Karpas-422 (cell line): ENCODE measurements at places on chromosomes 1 and 21.

- peak; percentile 60 for DNase-seq
These were observed 594 bp downstream of the LUZP1 start for GRCh38 chr1:23168079-23168444.

DNA sequence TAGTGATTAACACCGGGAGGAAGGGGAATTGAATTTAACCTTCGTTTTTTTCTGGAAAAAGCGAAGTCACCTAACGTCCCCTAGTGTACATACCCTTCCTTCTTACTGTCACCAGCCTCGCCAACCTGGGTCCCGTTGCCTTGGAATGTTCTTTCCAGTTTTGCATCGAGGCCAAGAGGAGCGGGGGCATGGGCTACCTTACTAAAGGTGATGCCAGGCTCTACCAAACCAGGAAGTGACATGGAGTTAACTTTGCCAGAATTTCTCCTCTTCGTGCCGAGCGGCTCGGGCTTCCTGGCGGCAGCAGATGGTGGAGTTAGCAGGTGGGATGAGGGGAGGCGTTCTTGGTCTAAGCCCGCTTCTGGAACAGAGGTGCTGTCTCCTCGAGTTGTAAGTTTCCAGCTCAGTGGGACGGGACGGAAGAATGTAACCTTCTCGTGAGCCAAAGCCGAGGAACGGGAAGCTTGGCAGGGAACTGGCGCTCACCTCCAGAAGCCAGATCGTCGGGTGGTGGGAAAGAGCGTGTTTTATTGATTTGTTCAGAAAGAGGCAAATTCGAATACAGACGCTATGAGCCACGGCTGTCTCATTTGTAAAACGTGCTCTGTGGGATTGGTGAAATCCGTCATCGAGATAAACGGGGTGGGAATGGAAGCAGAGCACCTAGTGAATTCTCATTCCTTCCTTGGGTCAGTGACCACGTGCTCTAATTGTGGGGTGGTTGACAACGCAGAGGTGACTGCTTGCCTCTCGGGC is 486 bp downstream of the NIPAL3 start:
- DNase-seq: peak; percentile 66

DNA sequence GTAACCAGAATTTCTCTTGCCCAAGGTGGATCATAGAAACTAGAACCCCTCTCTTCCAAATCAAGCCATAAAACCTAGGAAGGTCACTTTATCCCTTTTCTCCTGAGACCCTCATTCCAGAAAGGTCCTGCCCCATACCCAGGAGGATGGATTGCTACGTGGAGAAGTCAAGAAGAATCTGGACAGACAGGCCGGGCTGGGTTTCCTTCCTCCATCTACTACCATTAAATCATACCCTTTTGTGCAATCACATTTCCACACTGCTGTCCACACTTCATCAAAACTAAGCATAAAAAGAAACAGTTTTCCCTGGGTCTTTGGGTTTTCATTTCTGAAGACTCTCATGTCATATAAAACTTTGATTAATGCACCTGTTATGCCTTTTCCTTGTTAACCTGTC is 65.4 kb downstream of the C21orf91 start:
- no peak for DNase-seq

- DNase-seq: peak; percentile 89
These were observed 68.7 kb upstream of the LRIF1 start for GRCh38 chr1:111032295-111032897.

DNA sequence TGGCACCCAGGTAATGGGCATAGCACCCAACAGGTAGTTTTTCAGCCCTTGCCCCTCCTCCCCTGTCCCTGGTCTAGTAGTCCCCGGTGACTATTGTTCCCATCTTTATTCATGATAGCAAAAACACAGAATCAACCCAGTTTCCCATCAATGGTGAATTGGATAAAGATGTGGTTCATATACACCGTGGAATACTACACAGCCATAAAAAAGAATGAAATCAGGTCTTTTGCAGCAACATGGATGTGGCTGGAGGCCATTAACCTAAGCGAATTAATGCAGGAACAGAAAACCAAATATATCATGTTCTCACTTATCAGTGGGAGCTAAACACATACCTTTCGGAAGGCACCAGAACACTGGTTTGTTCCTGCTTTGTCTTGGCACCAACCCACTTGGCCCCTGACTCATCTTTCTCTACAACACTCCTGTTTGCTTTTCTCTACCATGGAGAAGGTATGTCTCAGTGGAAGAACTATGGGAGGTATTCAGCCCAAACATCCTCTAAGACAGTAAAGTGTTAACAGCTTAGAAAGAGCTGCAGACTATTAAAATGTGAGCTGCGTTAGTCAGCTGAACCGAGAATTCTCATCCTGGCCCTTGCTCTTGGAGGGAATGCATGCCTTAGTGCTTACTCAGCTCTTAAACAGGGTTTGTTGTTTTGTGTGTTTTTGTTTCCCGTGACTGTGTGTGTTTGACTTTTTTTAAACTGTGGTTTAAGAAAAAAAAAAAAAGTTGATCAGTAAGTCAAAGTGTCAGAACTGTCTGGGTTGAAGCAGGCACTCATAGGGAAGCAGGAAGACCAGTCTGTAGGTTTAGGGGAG is 203.0 kb downstream of the TOMM20 start:
- DNase-seq: no peak

- DNase-seq: peak; percentile 23
These were observed 118.2 kb upstream of the PDE4B start for GRCh38 chr1:65674522-65674921.

DNA sequence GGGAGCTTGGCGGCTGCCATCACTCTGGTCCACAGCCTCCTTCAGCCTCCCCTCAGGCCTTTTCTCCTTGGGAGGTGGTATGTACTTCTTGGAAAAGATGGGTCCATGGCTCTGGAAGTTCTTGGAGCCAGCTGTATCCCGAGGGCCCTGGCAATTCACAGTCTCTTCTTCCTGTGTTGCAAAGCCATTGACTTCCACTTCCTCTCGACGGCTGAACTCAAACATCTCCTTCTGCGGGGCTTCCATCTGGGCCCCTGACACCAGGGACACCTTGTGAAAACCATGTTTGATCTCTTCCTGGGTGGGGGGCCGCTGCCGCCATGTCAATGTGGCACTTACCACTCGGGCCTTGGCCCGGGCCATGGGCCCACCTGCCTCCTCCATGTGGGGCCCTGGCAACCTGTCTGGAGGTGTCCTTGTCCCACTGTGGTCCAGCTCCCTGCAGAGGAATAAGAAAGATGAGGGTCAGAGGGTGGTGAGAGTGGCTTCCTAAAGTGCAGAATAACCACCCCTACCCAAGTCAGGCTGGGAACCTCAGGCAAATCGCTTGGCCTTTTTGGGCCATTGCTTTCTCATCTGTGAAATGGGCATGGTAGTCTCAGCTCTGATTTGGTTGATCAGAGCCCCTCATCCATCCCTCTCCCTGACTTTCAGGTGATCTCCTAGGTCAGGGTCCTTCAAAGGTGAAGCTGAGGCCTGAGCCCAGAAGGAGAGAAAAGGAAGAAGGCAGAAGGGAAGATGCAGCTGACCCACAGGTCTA is 7.5 kb downstream of the CRYBG2 start:
- DNase-seq: no peak

- DNase-seq: no peak
These were observed 220.0 kb downstream of the FGGY start for GRCh38 chr1:59516881-59517280.

DNA sequence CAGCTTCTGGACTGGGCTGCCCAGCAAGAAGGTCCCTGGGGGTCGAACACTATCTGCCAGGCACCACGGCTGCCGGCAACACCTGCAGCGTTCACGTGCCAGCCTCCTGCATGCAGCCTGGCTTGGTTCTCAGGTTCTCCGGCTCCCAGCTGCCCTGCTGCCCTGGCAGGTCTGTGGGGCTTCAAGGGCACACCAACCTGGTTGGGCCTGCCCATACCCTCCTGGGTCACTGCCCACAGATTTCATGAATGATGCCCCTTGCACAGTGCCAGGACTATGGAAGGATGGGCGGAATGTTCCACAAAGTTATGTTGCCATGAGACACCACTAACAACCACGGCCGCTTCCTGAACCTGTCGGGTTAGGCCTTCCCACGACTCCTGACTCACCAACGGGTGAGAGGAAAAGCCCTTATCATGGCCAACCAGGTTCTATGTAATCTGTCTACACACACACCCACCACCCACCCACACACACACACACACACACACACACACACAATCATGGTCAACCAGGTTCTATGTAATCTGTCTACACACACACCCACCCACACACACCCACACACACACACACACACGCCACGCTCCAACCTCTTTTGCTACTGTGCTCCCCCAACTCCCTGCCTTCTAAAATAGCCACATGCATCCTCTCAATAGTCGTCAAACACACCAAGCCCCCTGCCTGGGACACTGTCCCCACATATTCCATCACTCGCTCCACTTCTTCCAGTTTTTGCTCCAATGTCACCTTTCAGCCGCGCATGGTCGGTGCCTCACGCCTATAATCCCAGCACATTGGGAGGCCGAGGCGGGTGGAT is 32.2 kb downstream of the HSPG2 start:
- DNase-seq: no peak

GRCh38 chr1:77824694-77825093 is 45.2 kb downstream of the MIGA1 start:
- no peak for DNase-seq

GRCh38 chr1:244920911-244921761 is 56.8 kb upstream of the HNRNPU start:
- DNase-seq: peak; percentile 69

- DNase-seq: no peak
These were observed at the start of gene HHIPL2 for GRCh38 chr1:222547944-222548671. Gene HHIPL2 (minus strand): TSS chr1:222548104. CDS start chr1:222548044, 60 bp downstream.
